Thymus (tissue), 14 donors: ENCODE measurements at places on chromosomes 12 and 14. TPM values are rescaled to one million over a fixed set of nuclear protein-coding genes. Genes with fewer than 3 reads are reported as not detected.

GRCh38 chr12:83016218-83016835 lies 329.6 kb downstream of the TMTC2 start:
- DNase-seq, result no peak
- no peaks in the 10 kb centered on the region for H3K4me1 ChIP-seq

GRCh38 chr12:10121278-10121677 lies 8.7 kb downstream of the CLEC7A start:
- no peaks in the 10 kb centered on the region for H3K4me1 ChIP-seq
- H3K36me3 ChIP-seq, result no peaks in the 10 kb centered on the region
- no peak for DNase-seq
- no peaks in the 10 kb centered on the region for H3K27me3 ChIP-seq
- no peak overlapping the region for H3K4me3 ChIP-seq

DNA sequence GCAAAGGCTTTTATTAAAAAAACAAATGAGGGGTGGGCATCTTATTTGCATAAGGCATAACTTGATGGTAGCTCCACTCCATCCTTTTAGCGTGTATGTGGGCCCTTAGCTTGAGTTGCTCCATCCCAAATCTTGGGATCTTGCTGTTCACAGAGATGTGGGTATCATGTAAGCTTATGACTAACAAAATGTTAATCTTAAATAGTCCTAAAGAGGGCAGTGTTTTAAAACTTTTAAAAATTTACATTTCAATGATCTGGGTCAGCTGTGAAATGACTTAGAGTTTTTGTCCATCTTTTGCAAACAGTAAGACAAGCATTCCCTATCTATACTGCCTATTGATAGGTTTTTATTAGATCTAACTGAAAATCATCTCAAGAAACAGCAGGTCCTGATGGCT lies 86.0 kb downstream of the SLCO1A2 start:
- no peak for DNase-seq
- H3K27ac ChIP-seq, result no peak overlapping the region
- H3K36me3 ChIP-seq, result no peaks in the 10 kb centered on the region
- H3K27me3 ChIP-seq, result no peaks in the 10 kb centered on the region

MUCL1 gene
- total RNA-seq, result 1.2 TPM

DNA sequence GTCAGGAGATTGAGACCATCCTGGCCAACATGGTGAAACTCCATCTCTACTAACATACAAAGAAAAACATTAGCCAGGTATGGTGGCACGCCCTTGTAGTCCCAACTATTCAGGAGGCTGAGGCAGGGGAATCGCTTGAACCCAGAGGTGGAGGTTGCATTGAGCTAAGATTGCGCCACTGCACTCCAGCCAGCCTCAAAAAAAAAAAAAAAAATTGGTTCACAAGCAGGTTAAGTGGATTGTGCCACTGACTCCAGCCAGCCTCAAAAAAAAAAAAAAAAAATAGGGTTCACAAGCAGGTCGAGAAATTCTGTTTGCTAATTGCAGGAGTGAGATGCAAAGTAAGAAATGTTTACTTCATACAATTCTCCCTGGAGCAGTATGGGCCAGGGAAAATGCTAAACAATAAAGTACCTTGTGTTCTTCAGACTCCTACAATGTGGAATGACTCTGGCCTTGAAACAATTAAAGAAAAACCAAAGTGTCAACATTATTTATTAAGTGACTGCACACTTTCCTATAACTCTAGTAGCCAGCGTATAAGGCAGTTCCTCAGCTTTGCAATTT lies 6.1 kb downstream of the EDDM3B start:
- no peaks in the 10 kb centered on the region for H3K27me3 ChIP-seq
- DNase-seq, result no peak
- H3K27ac ChIP-seq, result no peak overlapping the region

CD27 gene
- total RNA-seq, result 42.3 TPM

DNA sequence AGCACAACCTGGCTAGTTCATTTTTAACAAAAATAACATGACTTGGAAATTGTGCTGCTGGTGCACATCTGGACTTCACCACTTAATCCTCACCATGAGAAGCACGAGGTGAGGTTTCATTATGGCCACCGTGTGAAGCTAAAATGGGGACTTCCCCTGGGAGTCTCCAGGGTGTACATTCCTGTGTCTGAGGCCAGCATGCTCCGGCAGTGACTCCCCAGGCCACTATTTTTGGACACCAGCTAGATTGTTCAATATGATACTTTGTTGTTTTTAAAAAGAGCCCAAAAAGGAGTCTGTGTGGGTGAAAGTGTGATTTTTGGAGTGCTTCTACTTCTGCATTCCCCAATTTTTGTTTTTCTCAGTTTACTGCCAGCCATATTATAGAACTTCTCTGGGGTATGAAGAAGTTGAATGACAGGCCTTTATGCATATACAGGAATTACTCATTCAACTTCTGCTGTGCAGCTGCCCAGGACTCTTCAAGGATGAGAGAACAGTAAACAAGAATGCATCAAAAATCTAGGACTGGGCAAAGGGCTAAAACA lies 16.9 kb upstream of the AICDA start:
- H3K27me3 ChIP-seq, result no peaks in the 10 kb centered on the region
- H3K4me1 ChIP-seq, result peaks cover 2% of the 10 kb centered on the region
- H3K4me3 ChIP-seq, result no peak overlapping the region
- DNase-seq, result no peak
- H3K27ac ChIP-seq, result no peak overlapping the region

DNA sequence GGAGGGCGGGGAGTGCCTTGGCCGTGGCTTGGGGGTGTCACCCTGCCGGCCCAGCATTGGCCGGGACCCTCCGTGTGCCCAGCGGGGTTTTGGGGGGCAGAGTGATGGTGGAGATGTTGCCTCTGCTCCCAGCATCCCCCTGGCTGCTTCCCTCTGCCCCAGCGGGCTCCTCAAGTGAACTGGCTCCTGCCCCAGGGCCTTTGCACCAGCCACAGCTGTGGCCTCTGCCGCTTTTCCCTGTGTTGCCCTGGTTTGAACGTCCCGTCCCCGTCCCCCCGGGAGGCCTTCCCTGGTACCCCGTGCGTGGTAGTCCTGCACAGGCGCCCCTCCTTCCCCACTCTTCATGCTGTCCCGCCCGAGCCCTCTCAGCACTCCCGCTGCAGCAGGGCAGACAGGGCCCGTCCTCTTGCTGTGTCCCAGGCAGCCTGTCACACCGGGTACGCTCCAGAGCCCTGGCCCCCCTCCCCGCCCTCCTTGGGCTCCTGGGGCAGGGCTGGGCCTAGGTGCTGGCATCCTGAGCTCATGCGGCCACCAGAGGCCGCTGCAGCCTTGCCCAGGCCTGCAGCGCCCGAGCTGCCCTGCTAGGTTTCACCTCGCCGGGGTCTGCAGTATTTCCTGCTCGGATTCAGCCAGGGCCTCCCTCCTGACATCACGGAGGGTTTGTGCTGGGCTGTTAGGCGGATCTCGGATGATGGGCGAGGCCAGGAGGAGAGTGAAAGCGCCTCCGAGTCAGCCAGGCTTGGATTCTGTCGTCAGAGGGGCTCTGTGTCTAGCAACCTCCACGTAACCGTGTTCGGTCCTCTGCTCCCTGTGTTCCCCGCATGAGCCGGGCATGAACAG lies 9.5 kb downstream of the NOC4L start:
- H3K27ac ChIP-seq, result no peak overlapping the region
- peaks cover 7% of the 10 kb centered on the region for H3K4me1 ChIP-seq
- H3K36me3 ChIP-seq, result peaks cover 30% of the 10 kb centered on the region
- peak; percentile 56 for DNase-seq
- no peak overlapping the region for H3K4me3 ChIP-seq

HNF1A gene
- total RNA-seq, result not detected
